ENCODE measurements at places on chromosomes 4 and X.

DNA sequence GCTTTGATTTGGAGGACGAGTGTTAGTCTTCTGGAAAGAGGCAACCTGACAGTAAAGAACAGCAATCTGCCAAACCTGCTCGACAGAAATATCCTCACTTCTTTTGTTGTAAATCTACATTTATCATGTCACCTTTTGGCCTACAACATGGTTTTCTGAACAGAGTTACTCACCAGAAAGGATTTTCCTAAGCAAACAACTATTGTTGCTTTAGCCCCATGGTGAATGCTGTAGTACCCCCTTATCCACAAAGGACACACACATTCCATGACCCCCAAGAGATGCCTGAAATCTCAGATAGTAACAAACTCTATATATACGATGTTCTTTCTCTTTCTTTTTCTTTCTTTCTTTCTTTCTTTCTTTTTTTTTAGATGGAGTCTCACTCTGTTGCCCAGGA lies 42.7 kb downstream of the TMEM150C start:
- DNase-seq = no peak

- no peak for DNase-seq
Measured at GRCh38 chrX:117771384-117771783, 345.2 kb downstream of the KLHL13 start.

DNA sequence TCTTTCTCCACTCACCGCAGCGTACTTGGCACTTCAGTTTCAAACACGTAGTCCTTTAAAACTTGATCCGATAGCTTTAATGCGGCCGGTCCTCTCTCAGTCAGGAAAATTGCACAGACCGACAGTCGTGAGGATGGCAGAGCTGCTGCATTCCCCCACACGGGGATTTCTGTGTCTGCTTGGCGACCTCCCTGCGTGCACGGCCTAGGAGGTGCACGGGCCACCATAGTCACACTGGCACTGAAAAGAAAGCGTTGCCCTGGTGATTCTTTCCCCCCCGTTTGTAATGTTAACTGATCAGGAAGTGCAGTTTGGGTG lies 10.3 kb downstream of the AKAP17A start:
- no peak for DNase-seq

DNA sequence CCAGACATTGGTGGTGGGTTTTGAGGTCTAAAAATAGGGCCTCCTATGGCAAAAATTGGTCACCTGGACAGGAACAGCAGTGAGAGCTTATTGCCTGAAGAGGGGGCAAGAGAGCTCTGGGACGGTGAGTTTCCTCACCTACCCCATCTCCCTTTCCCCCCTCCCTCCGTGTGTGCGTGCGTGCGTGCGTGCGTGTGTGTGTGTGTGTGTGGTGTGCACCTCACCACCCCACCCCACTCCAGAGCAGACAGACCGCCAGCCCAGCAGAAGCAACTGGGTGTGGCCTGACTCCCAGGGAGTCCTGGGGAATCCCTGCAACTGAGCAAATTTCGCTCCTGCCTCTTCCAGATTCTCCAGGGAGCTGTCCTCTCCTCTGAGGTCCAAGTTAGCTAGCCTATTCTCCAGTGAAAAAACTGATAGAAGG lies 44.7 kb downstream of the PRPS1 start:
- DNase-seq = no peak

DNA sequence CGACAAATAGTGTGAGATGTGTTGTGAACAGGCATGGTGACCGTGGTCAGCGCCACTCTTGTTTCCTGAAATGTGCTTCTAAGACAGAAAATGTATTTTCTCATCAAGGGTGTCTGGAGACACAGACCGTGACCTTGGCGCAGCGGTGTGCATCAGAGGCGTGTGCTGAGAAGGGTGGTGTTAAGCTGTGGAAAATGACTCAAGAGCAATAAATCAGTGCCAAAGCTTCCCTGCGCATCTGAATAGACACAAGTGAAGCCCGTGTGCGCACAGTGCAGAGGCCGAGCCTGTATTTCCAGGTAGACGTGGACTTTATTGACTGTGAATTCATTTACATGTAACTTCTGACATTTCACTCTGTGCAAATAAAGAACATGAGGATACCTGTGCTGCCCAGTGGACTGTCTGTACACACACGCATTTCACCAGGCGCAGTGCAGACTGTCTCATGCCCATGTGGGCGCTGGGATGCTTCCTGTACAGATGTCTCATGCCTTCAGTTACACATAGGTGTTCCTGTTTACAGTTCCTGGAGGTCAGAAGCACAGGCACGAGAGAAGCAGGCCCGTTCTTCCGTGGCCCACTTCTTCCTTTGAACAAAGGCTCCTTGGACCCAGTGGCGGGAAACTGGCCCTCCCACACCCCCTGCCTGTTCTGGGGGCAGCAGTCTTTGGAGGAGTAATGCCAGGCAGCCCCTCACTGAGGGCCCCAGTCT lies 31.9 kb downstream of the NSG1 start:
- DNase-seq = no peak

- no peak for DNase-seq
Measured at GRCh38 chr4:73197220-73197619, 61.4 kb downstream of the ANKRD17 start.

GRCh38 chr4:130722361-130722760 lies 1626.4 kb downstream of the C4orf33 start:
- peak; percentile 36 for DNase-seq

- DNase-seq = no peak
Measured at GRCh38 chr4:109383823-109384222, 49.8 kb upstream of the SEC24B start.

DNA sequence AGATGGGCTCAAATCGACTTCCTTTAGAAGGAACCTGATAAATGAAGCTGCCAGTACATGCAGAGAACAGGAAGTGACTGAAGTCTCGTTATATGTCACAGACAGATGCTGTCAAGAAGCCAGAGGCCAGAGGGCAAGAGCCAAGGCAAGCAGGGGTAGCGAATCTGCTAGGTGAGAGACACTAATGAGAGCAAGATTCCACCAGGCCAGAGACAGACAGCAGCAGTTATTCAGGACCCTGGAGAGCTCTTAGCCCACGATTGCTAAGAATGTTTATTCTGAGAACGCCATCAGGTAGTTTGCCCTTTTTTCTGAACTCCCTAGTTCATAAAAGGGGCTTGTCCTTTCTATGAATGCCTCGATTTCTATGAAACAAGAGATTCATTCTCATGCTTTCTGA lies 73.7 kb downstream of the BEND2 start:
- DNase-seq = no peak

- no peak for DNase-seq
Measured at GRCh38 chr4:38710053-38710452, 46.1 kb downstream of the KLF3 start.

DNA sequence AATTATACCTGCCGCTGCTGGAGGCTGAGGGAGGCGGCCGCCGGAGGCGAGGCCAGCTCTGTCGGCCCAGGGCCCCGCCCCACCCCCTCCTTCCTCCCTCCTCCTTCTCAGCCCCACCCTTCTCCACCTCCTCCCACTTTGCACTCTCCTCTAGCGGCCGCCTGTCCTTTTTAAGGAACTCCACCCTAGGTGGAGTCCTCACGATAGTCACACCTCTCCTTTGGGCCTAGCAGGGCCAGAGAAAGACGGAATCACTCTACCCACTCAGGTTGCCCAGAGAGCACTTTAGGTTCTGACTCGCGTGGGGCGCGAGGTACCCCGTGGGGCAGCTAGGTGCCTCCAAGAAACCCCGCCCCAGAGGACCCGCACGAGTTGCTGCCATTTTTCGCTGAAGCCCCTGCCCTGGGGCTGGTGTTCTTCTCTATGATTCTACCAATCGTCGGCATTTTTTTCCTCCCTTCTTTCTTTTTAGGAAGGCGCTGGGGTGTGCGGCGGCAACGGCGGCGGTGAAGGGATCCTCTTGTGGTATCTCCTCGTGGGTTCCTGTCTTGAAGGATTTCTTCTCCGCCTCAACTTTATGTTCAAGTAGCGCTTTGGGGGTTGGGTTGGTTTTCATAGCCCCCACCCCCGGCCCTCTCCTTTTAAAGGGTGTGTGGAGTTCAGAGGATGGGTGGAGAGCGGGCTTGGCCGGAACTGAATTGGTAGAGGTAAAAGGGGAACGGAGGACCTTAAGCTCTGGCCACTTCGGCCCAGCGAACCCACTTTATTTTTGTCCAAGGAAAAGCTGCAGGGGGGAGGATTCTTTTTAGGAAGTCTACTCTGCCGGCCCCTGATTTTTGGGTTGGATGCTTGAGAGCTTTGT lies at the start of gene KLF8:
Gene KLF8, plus strand, starts transcription at position 136 of the 862 bp plus-strand sequence. CDS start 979 bp downstream, outside the sequence.
- DNase-seq = no peak

GRCh38 chr4:119059221-119059620 lies 76.4 kb upstream of the MYOZ2 start:
- DNase-seq = no peak

- DNase-seq = no peak
Measured at GRCh38 chrX:117910216-117910615, 206.4 kb downstream of the KLHL13 start.

Measured in HS-5 (cell line).